Lung (tissue), 17 donors: ENCODE measurements at places on chromosomes 5 and 9. TPM values are rescaled to one million over a fixed set of nuclear protein-coding genes. Genes with fewer than 3 reads are reported as not detected.

DNA sequence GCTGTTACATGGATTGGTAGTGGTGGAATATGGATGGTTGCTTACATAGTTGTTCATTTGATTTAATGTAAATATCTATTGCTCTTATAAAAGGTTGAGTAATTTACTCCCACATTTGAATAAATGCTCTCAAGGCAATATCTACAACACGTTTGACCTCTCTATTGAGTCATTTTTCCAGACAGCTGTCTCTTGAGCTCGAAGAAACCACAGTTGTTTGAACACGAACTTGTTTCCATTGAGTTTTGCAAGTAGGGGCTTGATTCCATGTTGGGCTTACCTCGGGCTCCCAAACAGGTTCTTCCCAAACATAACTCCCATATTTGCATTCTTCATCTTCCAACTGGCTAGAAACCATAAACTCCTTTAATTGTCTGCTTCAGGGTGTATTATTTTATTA is 115.0 kb upstream of the HMHB1 start:
- DNase-seq: no peak

- peak; percentile 89 for DNase-seq
Measured at GRCh38 chr5:170632985-170633234, 129.1 kb downstream of the KCNIP1 start.

- no peak for DNase-seq
Measured at GRCh38 chr9:93427655-93428379, 23.7 kb upstream of the FAM120A start.

GRCh38 chr9:132820169-132820944 is 57.7 kb downstream of the AK8 start:
- DNase-seq: no peak

GRCh38 chr5:141657937-141658545 is 6.8 kb upstream of the FCHSD1 start:
- DNase-seq: no peak

GRCh38 chr9:106799152-106799551 is 63.8 kb upstream of the ZNF462 start:
- peak; percentile 45 for DNase-seq

DNA sequence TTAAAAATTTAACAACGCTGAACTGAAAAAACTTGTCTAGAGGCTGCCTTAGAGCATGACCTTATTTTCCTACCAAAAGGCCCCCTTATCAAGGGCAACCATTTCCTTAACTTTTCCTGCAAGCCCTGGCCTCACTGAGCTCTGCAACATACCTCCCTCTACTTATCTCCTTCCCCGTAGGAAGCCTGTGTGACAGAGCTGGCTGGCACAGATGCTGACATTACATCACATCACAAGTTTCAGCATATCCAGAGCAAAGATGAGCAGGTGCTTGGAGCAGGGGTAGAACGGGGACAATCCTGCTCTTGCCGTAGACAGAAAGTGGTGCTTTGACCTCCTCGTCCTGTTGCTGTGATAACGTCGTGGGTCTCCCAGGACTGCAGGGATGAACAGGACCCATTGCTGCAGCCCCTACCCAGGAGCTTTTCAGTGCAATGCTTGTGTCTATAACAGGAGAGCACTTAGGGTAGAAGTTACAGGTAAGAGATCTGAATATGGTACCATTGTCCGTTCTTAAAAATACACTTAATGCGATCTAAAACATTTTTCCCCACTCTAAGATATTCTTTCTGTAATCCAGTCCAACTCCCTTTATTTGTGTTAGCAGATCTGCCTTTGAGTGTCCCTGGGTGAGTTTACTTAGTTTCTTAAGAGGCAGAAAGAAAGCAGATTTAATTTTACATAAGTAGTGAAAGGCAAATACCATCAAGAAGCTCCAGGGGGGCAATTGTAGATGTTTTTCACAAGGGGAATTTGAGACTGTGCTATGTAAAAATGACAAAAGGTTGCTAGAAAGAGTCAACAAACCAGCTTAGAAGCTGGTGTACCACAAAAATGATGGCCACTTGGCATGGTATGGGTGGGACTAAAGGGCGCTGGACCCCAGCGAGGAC is 101.9 kb upstream of the EFNA5 start:
- no peak for DNase-seq

- no peak for DNase-seq
Measured at GRCh38 chr5:78361631-78361993, 1.2 kb downstream of the SCAMP1 start.

GRCh38 chr9:114184071-114184470 is 28.7 kb downstream of the COL27A1 start:
- DNase-seq: no peak

DNA sequence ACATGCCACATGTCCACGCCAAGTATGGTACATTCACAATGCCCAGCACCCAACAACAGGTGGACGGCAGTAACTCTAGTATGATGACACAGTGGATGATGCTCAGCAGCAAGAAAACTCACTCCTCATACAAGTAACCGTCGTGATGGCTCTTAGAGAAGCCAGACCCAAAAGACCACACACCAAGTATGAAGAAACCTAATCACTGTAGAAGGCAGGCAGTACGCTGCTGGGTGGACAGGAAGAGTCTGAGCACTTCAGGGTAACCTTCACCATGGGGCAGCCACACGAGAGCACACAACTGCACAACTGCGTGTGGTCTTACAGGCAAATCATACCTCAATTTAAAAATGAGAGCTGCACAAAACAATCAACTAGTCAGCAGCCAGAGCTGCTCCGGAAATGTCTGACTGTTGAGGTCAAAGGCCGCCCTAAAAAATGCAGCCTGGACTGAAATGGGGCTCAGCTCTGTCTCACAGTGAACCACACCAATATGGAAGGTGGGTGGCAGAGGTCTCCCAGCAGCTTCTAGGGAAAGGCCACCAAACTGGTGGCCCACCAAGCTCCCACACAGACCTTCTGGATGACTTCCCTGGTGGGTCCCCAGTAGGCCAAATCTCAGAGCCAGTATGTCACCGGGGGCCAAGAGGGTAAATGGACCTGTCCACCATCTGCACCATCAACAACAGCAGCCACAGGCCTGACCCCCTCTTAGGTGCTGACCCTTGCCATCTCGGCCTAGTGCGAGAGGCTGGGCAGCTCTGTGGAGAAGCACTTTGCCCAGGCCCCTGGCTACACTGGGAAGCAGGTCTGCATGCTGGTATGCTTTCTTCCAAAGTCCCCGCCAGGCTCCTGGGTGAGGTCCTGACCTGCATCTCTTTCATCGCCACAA is 17.8 kb downstream of the BICD2 start:
- peak; percentile 58 for DNase-seq

DNA sequence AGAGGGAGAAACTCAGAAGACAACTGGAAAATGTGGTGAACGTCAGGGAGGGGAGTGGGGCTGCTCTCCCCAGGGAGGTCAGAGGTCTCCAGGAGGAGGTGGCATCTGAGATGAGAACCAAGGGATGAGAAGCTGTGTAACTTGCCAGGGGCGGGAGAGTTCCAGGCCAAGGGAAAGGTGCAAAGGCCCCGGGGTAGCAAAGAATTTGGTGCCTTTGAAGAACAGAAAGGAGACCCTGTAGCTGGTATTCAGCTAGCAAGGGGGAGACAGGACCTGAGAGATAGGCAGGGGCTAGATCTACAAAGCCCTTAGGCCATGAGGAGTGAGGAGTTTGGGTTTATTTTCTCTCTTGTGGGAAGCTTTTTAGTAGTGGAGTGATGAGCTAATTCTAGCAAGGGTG is 3.3 kb downstream of the DNM1 start:
- DNase-seq: no peak

DNA sequence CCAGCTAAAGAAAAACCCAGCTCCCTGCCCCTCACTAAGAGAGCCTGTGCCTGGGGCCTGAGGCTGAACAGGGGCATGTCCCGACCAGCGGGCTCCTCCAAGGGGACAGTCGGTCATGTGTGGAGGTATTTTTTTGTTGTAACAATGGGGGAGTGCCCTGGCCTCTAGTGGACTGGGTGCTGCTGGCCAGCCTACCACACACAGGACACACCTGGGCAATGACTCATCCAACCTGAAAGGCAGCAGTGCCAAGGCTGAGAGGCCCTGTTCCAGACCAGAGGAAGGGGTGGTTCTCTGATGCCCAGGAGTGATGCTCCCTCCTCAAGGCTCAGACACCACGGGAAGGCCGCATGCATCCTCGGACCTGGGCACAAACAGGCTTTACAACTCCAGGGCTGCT is 181.5 kb downstream of the OLFM1 start:
- DNase-seq: no peak

DNA sequence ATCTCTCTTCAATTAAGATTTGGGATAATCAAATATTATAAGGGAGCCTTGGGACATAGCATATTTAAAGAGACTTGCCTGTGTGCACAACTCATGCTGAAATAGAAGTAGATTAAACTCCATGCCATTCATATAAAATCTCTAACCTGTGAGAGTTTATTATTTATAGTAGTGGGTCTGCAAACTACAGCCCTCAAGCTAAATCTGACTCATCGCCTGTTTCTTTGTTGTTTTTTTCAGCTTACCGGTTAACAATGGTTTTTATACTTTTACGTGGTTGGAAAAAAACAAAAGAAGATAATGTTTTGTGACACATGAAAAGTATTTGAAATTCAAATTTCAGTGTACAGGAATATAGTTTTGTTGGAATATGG is 61.9 kb upstream of the GHR start:
- no peak for DNase-seq

DNA sequence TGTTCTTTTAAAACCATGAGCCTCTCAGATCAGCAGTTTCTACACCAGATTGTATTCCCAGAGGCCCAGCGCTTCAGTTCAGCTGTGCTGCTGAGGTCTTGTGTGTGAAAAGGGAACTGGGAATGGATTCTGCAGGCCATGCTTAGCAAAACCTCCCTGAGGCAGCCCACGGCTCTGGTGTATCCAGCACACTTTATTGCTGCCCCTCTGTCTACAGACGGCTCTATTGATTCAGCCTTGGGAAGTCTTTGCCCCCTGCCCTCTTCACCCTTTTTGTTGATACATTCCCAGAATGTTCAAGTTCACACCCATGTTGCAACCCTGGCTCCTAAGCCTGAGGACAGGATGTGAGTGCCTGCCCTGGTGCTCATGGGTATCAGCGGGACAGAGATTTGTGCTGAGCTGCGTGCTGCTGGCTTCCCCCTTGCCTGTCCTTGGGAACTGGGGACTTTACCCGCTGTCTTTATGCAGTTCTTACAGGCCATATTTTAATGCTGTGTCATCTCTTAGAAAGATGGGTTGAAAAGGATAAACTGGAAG is 37.3 kb downstream of the ARHGAP26 start:
- DNase-seq: no peak

- no peak for DNase-seq
Measured at GRCh38 chr9:27395484-27395921, 98.6 kb upstream of the EQTN start.

- no peak for DNase-seq
Measured at GRCh38 chr9:130352081-130352480, 86.5 kb downstream of the HMCN2 start.

DNA sequence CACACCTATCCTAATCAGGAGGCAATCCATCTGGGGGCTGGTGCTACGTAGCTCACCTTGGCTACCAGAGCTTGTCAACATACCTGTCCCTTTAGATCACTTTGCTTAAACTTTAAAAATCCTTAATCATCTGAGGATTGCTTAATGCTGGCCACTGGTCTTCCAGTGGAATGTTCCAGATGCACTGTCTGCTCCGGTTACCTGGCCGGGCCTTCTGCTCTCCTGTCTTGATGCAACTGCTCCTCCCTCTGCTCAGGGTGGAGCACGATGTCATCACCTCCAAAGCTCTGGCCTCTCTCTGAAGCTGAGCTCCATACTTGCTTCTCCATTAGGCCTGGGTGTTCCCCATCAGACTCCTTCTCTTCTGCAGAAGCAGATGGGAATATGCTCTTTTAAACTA is 106.5 kb upstream of the OTULINL start:
- DNase-seq: no peak

DNA sequence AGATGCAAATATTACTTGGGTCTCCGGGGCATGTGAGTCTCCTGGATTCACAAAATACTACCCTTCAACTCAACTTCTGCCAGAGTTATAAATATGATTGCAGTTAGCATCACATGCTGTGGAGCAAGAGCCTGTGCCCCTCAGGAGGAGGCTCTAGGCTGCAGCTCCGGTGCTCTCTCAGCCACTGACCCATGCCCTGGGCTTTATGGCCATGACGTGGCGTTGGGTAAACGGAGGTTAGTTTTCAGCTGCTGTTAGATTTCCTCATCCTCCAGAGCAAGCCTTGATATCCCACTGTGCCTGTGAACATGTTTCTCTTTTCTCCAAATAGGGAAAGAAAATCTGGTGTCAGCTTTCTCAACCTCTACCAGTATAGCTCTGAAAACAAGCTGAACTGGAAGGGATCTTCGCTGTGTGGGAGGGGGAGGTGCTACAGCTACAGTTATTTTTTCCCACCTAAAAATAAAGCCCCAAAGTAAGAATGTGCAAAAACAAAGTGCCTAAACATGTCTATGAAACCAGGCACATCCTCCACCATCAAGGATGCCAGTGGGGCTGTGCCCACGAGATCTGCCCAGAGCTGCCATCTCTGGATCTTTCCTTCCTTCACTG is 124.4 kb upstream of the GPR151 start:
- no peak for DNase-seq

GRCh38 chr5:20145240-20145639 is 157.2 kb upstream of the CDH18 start:
- no peak for DNase-seq

- peak; percentile 41 for DNase-seq
Measured at GRCh38 chr5:160357861-160358411, 12.5 kb downstream of the C1QTNF2 start.

CCL21 gene
- total RNA-seq: 473 TPM

DDX46 gene
- 73.8 TPM for total RNA-seq

PHF24 gene
- total RNA-seq: 1.0 TPM

ACTBL2 gene
- total RNA-seq: 0.09 TPM

PCDHA10 gene
- total RNA-seq: 1.6 TPM

TTC23L gene
- total RNA-seq: 1.6 TPM
